Osteoblast (primary cell): ENCODE measurements at places on chromosomes 4 and X. TPM values are rescaled to one million over a fixed set of nuclear protein-coding genes. Genes with fewer than 3 reads are reported as not detected.

DNA sequence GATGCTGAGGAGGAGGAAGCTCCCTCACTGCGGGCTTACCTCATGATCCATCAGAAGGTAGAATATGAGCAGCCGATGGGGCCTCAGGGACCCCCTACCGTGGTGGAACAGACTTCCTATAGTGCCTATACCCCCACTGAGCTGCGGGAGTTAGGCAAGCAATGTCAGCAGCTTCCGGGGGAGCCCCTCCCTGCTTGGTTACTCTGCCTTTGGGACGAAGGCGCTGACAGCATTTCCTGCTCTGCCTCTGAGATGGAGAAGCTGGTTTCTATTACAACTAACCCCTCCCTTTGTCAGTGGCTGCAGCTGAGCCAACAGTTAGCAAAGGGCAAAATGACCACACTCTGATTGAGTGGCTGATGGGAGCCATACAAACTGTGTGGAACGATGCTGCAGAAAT is 430.7 kb downstream of the IDS start:
- no peak for DNase-seq

The F11 gene
- not detected in 2 replicates for total RNA-seq

GRCh38 chrX:64202808-64203325 is 2.6 kb downstream of the AMER1 start:
- DNase-seq: peak; percentile 82

The EVC gene
- total RNA-seq: 67.8 and 69.1 TPM in 2 replicates

GRCh38 chr4:14835708-14836425 is 166.4 kb upstream of the CPEB2 start:
- no peak for DNase-seq

GRCh38 chr4:52266537-52267137 is 215.5 kb downstream of the SPATA18 start:
- DNase-seq: no peak

- no peak for DNase-seq
Measured at GRCh38 chr4:106063009-106063408, 167.7 kb downstream of the NPNT start.

The SPANXC gene
- not detected in 2 replicates for total RNA-seq

DNA sequence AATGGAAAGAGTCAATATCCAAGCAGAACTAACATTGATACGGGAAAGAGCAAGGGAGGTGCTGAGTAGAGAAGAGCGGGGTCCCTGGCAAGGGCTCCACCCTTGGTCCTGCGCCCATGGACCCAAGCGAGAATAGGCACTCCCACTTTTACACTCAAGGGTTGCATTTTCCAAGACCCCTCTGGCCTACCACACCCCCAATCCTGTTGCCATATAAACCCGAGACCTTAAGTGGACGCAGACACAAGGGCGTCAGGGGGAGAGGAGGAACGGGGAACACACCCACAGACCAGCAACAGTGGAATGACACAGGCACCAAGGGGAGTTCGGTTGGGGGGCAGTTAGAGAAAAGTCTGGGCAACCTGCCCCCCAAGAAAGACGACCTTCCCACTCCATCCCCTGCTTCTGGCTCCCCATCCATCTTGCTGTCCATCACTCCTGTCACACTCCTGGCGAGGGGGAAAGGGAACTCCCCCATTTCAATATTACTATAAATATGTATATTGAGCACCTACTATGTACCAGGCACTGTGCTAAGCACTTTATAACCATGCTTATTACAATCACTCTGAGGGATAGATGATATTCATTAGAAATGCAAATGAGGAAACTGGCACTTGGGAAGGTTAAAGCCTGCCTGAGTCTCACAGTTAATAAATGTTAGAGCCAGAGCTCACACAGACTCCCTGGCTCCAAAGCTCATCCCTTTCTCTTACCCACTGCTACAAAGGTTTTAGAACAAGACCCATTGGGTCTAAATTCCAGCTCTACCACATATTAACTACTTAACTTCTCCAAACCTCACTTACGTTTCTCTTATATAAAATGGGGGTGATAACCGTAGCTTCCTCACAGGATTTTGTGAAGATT is 51.7 kb downstream of the SCD5 start:
- no peak for DNase-seq

GRCh38 chr4:1381944-1382541 is 24.2 kb downstream of the NKX1-1 start:
- peak; percentile 66 for DNase-seq

DNA sequence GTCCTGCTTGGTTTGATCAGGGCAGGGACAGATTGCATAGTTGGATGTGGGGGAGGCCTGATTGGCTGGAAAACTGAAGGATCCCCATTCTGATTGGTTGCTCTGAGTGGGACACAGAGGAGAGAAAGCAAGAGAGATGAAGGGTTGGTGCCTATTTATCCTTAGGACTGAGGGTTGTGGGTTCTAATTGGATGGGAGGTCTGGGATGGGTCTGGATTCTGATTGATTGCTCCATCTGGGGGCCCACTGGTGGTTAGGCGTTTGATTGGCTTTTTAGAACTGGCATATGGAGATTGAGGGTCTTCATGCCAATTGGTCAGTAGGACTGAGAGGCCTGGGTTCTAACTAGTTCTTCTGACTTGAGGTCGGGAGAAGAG is 644 bp upstream of the EBP start:
- DNase-seq: no peak

The CCKAR gene
- total RNA-seq: 0.59 and 2.5 TPM in 2 replicates

DNA sequence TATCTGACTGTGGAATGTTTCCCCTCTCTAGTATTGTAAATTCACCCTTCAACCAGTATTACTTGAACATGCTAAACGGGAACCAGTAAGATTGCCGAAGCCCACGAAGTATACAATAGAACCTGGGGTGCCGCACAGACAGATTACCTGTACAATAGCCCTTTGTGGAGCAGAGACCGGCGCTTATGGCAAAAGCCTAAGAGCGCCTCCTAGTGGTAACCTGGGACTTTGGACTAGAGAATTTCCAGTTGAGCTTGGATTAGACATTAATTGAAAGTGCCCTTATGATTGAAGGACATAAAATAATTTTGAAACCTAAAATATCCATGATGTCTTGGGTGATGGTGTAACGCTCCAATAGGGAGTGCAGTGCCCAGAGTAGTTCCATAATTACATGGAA is 14.1 kb downstream of the ZNF157 start:
- peak; percentile 66 for DNase-seq

The MYOZ2 gene
- total RNA-seq: 0.29 and 0.36 TPM in 2 replicates

DNA sequence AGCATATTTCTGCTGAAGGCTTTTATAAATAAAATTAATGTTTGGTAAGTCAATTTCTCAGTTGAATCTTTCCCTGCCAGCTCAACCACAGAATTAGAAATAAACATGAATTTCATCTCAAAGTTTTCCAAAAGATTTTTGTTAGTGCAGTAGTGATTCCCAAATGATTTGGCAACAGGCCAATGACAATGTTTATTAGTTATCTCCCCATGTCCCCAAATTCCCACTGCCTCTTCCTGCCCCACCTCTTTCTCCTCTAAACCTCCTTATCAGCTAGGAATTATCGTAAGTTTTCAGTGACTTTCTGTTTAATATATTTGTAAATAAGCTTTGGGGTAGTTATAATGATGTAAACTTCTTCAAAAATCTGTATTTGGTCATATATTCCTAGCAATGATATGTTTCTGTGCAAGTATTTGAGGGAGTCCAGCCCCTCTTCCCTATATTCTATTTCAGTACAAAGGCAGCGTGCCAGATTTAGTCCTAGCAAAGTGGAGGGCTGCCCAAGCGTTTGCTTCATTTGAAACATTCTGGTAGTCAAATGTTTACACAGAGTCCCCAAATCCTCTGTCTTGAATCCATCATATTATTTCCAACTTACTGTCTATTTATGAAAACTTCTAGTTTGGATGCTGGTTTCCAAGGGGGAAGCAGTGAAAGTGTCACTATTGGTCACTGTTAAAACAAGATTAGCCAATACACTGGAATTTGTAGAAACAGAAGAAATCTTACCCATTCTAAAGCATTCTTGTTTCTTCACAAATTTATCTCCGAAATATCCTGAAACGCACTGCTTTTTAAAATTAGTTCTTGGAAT is 33.7 kb upstream of the ANKRD50 start:
- no peak for DNase-seq

The MAGEB2 gene
- total RNA-seq: not detected in 2 replicates

GRCh38 chr4:129094347-129094746 is 1.0 kb upstream of the SCLT1 start:
- DNase-seq: no peak

The NBDY gene
- 6.5 and 9.0 TPM in 2 replicates for total RNA-seq

The GAGE12F gene
- not detected in 2 replicates for total RNA-seq

- no peak for DNase-seq
Measured at GRCh38 chr4:19266566-19266965, 985.1 kb upstream of the SLIT2 start.

The COX7B2 gene
- total RNA-seq: not detected in 2 replicates

DNA sequence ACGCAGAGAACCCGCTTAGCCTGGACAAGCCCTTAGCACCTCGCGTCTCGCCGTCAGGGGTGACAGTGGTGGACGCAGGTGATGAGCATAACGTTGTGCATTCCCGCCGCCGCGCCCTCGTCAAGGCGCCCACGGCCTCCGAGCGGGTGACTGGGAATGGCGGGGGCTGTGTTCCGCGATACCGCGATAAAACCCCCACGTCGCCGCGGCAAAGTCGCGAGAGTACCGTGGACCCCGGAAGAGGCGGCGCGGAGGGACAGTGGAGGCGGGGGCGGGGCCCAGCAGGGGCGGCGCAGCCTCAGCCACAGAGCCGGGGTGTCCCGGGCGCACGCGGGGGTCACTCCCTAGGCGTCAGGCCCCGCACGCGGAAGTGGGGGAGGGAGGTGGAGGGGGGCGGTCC is 53.8 kb downstream of the ZFYVE28 start:
- peak; percentile 98 for DNase-seq

- peak; percentile 47 for DNase-seq
Measured at GRCh38 chrX:16778545-16778944, 7.7 kb upstream of the TXLNG start.

The DUSP9 gene
- under 0.01 TPM in 2 replicates for total RNA-seq

DNA sequence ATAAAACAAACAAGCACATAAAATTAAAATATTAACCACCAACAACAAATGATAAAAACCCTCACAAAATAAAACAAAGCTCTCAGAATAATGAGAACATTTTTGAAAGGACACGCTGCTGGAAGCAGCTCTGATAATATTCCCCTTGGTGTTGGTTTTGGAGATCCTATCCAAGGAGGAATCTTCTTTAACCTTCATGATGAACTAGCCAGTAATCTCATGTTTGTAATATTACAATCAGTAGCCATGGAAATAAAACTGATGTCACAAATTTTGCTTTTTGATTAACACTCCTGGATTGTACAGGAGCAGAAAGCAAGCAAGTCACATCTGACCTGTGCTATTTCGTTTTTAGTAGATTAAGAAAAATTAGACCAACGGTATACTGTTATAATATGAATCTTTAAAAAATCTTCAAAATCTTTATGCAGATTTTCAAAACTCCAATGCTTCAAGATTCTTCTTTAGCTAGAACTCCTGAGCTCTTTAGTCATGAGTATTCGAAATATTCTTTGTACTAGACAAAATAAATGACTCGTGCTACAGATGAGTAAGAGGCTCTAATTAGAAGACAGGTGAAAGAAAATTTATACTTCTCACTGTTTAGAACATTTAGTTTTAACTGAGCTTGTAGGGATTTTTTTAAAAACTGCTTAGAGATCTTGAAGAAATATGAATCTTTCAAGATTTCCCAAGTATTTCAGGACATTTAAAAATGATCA is 154.1 kb downstream of the RASL11B start:
- DNase-seq: no peak

The SPATA4 gene
- total RNA-seq: 0.59 and 0.72 TPM in 2 replicates

The VMA21 gene
- 61.6 and 62.6 TPM in 2 replicates for total RNA-seq

GRCh38 chrX:19958552-19959486 is 32.0 kb downstream of the BCLAF3 start:
- no peak for DNase-seq

DNA sequence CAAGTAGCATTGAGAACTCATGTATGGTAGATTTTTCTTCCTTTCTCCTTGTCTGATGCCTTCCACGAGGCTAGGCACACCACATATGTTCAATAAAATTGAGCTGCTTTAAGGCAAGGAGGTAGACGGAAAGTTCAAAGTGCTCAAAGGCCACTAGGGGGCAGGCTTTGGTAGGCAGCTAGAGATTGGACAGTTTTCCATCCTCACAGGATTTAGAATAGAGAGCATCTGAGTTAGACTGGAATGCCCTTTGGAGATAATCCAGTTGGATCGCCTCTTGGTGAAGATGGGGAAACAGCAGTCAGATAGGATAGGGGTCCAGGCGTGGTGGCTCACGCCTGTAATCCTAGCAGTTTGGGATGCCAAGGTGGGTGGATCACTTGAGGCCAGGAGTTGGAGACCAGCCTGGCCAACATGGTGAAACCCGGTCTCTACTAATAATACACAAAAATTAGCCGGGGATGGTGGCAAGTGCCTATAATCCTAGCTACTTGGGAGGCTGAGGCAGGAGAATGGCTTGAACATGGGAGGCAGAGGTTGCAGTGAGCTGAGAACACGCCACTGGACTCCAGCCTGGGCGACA is 30.4 kb downstream of the ELF4 start:
- peak; percentile 95 for DNase-seq

- peak; percentile 62 for DNase-seq
Measured at GRCh38 chrX:102832661-102833060, 104.4 kb upstream of the RAB40AL start.

DNA sequence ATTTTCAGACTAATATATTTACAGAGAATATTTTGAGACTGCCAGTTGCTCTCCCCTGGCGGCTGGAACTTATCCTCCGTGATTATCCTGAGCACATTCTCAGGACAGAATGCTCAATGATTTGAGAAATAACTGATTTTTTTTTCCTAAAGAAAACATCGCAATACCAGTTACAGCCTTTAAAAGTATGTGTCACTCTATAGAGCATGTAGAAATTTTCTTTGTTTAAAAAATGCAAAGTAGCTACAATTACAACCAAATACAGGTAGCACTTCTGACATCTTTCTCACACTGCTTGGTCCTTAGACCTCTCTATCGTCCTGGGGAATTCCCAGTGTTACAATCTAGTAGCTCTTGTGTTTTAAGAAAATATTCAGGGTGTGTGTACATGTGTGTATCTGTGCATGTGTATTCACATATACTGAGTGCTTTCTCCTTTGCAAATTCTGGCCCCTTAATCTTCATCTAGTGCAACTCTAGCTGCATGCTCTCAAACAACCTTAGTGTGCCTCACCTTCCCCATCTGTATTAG is 13.8 kb downstream of the APBB2 start:
- no peak for DNase-seq

GRCh38 chrX:130826249-130826648 is 76.8 kb downstream of the ENOX2 start:
- no peak for DNase-seq
